ENCODE measurements at places on chromosomes 5 and 9.

DNA sequence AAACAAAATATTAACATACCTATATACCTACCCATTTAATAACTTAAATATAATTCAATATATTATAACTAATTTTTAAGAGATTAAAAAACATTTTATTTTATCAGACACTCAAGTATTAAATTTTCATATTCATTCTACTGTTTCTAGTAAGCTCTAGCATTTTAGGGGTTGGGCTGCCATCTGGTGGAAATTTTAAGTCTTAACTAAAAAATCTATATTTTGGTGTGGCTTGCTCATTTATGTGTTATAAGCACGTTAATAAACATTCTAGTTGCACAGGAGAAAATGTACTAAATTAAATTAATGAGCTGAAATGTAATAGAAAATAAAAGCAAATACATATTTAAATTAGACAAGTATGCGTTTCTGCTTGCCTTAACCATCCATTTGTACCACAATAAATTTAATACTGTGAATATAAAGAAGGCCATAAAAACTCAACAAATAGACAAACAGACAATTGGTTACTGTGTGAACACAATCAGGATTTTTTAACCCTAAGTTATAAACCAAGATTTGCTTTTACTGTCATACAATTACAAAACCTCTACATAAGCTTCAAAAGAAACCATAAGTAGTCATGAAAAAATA lies 1728.3 kb upstream of the CDH9 start:
- peak; percentile 2 for DNase-seq

- no peak for DNase-seq
Measured at GRCh38 chr9:79868567-79869189, 296.9 kb downstream of the TLE4 start.

GRCh38 chr5:172583931-172584511 lies 57.0 kb upstream of the NEURL1B start:
- DNase-seq = no peak

DNA sequence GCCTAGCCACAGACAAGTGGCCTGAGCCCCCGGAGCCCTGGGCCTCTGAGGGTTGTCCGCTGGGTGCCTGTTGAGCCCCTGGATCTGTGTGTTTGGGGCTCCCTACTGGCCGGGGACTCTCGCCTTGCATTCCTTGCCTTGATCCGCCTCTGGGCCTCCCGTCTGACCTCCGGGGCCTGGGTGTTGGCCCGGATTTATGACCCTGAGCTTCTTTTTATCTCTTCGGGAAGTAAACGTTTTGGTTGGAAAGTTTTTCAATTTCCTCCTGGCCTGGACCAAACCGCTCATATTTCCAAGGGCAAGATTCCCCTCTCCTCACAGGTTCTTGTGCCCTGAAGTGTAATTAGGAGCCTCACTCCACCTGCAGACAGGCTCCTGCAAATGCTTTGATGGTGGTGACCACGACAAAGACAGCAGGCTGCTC lies 69.3 kb upstream of the EGFLAM start:
- no peak for DNase-seq
